T-cell (primary cell): ENCODE measurements at places on chromosomes 12 and 14. TPM values are rescaled to one million over a fixed set of nuclear protein-coding genes. Genes with fewer than 3 reads are reported as not detected.

SLC25A47 gene
- total RNA-seq: 0.16 TPM

TEAD4 gene
- 0.16 TPM for total RNA-seq

KCNC2 gene
- not detected for total RNA-seq

FAM90A1 gene
- not detected for total RNA-seq

ANKRD33 gene
- total RNA-seq: not detected

BHLHE41 gene
- total RNA-seq: 1.3 TPM

KRT7 gene
- 2.7 TPM for total RNA-seq

DNA sequence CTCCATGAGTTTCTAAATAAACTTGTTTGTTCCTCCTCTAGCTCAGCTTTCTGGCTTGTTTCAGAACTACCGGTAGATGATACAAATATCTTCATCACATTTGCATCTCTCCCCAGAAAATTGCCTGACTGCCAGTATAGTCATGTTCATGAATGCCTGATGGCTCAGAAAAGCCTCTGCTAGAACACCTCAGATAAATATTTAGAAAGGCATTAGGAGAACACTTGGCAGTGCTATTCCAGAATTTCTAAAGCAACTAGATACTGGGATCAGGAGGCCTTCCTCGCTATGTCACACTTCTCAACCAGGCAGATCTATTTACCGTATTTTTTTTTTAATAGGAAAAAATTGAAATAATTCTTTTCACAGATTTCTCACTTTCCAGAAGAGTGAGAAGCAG, 32.3 kb upstream of the KRAS start:
- DNase-seq: no peak

DNA sequence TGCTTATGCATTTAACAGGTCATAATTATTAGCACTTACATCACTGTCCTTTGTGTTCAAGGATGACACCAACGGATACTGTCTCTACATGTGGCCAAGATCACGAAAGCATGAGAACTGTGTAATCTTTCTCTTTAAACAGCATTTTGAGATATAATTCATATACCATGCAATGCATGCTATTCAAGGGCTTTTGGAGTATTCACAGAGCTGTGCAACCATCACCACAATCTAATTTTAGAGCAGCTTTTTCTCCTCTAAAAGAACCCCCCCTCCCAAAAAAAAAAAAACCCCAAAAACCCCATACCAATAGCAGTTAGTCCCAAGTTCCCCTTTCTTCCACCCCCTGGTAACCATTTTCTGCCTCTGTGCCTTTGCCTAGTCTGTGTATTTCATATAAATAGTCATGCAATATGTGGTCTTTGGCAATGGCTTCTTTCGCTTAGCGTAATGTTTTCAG, 60.6 kb downstream of the SPRING1 start:
- DNase-seq: no peak

GRCh38 chr12:13383379-13383778, 186.9 kb downstream of the EMP1 start:
- DNase-seq: no peak

- DNase-seq: no peak
These were observed 22.4 kb downstream of the FOXN4 start for GRCh38 chr12:109286652-109287051.

GRCh38 chr12:49283541-49284429, 11.2 kb upstream of the PRPH start:
- DNase-seq: no peak

- no peak for DNase-seq
These were observed 225.7 kb downstream of the NUAK1 start for GRCh38 chr12:105912882-105913678.

DNA sequence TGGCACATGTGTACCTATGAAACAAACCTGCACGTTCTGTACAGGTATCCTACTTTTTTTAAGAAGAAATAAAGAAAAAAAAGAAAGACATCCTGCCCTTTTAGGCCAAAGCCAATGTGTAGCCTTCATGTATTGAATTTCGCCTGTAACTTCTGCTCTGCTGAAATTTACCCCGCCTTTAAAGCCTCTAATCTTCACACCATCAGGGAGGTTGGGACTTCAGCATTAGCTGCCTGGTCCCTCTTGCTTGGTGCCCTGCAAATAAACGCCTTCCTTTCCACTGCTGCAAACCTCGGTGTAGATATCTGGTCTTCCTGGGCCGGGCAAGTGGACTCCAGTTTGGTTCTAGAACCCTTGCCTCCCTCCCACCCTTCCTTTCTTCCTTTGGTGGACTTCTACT, 2.6 kb upstream of the KRT71 start:
- no peak for DNase-seq

GRCh38 chr12:27619308-27619707, 76.9 kb upstream of the REP15 start:
- no peak for DNase-seq

DNA sequence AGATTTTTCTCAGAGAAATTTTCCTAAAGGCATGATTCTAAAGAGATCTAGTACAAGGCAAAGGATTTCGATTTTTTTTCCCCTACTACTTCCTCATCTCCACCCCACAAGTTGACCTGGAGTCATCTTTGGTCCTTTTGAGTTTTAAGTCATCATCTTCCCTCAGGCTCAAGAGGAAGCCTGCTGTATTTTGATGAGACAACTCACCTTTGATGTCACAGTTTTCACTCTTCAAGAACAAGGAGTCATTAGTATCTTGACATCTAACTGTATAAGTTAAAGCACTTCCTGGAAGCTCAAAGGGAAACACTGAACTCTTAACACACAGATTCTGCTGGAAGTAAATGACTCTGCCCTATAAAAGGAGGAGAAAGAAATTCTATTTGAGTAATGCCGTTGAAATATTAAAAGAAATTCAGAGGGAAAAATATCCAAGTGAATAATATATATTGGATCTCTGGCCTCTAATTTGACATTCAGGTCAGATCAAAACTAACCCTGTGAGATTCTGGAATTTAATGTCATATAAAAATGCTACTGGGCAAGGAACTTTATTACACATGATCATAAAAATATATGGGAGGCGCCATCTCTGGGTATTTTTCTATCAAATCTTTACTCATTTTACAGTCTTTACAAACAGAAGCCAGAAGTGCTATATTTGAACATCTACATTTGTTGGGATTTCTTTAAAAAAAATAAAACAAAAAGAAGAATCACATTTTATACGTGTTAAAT, 435.0 kb downstream of the NRXN3 start:
- no peak for DNase-seq

GRCh38 chr12:116697716-116698115, 40.2 kb downstream of the SPRING1 start:
- no peak for DNase-seq

DNA sequence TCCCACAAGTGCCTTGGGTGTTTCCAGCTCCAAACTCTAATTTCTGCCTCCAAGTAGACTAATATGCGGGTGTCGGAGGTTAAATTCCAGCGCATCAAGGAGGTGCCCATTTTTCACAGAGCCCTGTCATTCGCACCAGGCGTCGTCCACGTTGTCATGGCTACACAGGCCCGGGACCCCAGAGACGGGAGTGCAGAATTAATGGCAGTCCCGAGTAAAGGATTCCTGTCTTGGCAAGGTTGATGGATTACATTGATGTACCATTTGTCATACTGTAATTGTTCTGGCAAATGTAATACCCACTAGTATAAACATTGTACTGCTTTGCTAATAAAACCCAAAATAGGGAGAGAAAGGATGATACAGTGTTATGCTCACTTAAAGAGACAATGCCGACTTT, 222.9 kb upstream of the MYL2 start:
- DNase-seq: no peak

- DNase-seq: no peak
These were observed 197.0 kb downstream of the DAD1 start for GRCh38 chr14:22391908-22392565.
